GM04503 (cell line): ENCODE measurements at places on chromosomes 12 and 14.
A peak's percentile ranks its signal among the peaks of the same experiment; 100 is the strongest.

DNA sequence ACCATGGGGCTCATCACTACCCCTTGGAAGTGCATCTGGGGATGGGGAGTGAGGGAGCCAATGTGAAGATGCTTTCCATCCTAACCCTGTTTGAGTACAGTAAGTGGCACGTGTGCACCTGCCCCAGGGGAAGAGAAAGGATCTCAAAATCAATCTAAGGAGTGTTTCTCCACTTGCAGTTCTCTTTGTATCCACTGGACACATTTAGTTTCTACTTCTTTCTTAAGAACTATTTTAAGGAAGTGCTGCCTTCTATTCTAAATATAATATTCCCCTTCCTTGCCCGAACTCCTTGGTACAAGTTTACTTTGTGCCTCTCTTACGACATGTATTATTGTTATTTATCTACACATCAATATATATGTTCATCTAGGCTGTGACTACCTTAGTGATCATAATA, 73.8 kb downstream of the TTC6 start:
- no peak for DNase-seq

GRCh38 chr12:56011509-56012090, 9.2 kb upstream of the IKZF4 start:
- no peak for DNase-seq

DNA sequence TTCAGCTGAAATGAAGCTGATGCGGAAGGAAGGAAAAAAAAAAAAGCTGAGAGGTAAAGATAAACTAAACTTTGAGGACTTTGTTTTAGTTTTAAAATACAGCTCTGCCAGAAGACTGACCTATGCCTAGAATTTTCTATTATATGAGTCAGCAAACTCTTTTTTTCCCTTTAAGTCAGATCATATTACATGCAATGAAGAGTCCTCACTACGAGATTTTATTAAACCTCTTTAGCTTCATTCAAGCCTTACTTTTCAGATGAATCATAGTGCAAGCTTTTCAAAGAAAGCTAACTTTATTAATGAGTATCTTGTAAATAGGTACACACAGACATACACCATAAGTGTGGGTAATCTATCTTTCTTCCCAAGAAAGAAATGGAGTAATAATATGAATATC, 57.8 kb upstream of the FSCB start:
- DNase-seq = no peak

DNA sequence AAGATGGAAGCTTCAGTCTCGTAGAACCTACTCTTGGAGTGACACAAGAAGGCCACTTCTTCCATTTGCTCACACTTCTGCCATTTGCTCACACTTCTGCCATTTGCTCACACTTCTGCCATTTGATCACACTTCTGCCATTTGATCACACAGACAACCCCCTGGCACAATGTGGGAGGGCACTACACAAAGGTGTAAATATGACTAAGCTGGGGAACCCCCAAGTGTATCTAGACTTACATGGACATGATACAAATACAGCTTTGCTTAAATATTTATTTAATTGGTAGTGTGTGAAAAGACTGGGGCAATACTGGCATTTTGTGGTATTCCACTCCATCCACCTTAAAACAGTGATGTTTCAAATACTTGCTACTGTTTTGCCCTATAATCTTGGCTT, 296.2 kb upstream of the PPFIA2 start:
- DNase-seq = no peak

DNA sequence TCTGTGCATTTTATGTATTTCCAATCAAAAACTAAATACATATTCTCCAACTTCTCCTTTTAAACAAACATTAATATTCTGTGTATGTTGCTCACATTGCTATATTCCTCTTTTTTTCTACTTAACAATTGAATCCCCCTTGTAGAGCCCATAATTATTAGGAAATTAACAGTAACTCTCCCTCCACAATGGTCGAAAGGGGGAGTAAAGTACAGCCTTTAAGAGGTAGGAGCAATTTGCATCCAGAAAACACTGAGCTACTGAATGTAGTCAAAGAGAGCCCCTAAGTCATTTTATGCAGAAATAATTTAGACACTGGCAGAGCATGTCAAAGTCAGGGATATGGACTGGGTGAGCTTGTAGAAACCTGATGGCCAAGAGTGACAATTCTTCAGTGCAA, 57.2 kb upstream of the SCN8A start:
- DNase-seq = no peak

GRCh38 chr14:37932481-37932880, 275.2 kb upstream of the SSTR1 start:
- no peak for DNase-seq

- no peak for DNase-seq
Observed at GRCh38 chr12:27852117-27852516, 72.1 kb upstream of the MANSC4 start.

GRCh38 chr14:58428118-58428683, 682 bp downstream of the KIAA0586 start:
- peak; percentile 20 for DNase-seq
